ENCODE measurements at places on chromosomes 16 and 17. TPM values are rescaled to one million over a fixed set of nuclear protein-coding genes. Genes with fewer than 3 reads are reported as not detected.

Gene CA7
- not detected for total RNA-seq

Gene TBC1D3G
- not detected for total RNA-seq

Gene C16orf95
- 8.8 TPM for total RNA-seq

Gene RBFOX1
- 1.4 TPM for total RNA-seq

- no peak for DNase-seq
Measured at GRCh38 chr16:85491798-85492294, 121.3 kb upstream of the GSE1 start.

- DNase-seq: no peak
Measured at GRCh38 chr16:4158143-4159093, 42.2 kb upstream of the ADCY9 start.

- DNase-seq: no peak
Measured at GRCh38 chr16:54998834-54999233, 68.2 kb downstream of the IRX5 start.

DNA sequence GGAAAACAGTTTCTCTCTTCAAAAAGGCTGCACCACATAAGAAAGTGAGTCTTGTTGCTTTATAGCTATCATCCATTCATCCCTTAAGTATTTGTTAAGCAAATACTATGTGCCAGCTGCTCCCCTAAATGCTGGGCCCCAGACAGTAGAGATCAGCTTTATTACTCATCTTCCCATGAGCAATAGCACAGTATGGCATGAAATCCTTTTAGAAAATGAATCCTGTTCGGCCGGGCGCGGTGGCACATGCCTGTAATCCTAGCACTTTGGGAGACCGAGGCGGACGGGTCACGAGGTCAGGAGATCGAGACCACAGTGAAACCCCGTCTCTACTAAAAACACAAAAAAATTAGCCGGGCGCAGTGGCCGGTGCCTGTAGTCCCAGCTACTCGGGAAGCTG lies 99.5 kb downstream of the MYO1D start:
- DNase-seq: no peak

DNA sequence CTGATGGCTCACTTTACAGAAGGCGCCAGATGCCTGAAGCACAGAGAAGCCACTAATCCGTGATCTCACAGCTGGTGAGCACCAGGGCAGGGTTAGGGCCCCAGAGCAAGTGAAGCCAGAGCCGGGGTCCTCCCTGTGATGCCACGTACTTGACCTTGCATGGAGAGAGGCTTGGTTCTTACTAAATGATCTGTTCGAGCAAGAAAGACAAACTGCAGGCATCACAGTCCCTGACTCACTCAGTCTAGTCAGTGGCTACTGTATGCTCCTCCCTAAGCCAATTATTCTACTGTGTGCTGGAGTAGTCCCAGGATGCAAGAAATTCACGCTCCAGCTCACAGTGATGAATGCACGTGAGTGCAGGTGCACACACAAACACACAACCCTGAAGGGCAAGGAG lies 55.4 kb downstream of the SDK2 start:
- DNase-seq: no peak
